ENCODE measurements at places on chromosomes 13 and 19.

- DNase-seq, result no peak
Measured at GRCh38 chr13:30892966-30893365, 13.1 kb upstream of the MEDAG start.

GRCh38 chr13:102870677-102871415 lies 25.0 kb downstream of the ERCC5 start:
- DNase-seq, result peak; percentile 37

DNA sequence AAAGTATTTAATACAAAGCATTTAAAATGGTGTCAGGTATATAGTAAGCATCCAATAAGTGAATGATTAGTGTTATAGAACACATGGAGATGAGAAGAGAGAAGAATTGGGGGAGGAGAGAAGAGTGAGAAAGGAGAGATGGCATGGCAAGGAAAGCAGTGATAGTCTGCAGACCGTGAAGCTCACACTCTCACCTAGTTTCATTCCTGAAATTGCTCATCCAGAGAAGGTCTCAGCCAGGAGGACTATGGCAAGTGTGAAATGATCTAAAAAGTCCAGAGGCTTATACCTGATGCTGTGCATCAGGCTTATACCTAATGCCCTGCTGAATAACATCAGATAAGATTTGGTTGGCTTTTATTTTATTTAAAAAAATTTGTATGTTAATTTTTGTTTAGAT lies 351.6 kb upstream of the KLF12 start:
- DNase-seq, result no peak

DNA sequence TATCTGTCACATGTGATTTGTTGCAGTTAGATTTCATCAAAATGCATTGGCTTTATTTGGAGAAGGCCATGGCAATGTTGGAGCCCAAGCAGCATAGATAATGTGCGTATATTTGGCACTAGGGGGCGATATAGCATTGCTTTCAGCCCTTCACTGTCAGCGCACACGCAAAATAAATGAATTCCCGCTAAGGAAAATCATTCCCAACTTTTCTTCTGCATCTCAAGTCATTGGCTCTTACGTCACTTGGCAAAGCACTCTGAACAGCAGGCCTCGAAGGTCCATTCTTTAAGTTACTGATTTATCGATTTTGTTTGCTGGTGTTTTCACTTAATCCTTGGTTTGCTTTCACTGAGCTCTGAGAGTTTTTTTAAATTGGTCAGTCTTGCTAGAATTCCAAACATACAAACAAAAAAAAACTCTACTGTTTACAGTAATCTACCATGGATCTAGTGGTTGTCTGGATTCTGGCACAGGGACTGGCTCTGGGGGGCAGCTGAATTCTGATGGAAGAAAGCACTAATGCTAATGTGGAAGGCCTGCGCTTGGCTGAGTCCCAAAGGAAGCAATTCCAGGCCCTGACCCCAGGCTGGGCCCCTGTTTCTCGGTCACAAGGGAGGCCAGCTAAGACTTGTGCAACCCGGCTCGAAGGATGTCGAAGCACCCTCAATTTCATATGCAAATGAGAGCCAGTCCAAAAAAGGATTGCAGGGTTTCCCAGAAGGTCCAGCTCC lies 97.7 kb upstream of the IPO5 start:
- DNase-seq, result peak; percentile 90

DNA sequence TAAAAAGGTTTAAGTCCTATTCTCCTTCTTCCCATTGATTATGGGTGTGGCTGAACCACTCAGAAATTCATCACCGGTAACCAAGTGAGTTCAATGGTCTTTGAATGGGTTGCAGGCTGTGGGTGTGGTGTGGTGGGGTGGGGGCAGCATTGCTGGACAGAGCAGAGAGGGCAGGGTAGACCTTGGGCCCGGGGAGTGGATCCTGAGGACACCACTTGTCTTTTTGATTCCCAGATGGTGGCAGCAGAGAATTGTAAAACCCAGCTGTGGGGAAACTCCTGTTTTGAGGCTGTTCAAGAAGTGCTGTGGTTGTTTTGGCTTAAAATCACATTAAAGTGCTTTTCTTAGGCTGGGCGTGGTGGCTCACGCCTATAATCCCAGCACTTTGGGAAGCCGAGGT lies 45.8 kb upstream of the RGCC start:
- peak; percentile 1 for DNase-seq
